BE2C (cell line): ENCODE measurements at places on chromosomes 11 and 22.

DNA sequence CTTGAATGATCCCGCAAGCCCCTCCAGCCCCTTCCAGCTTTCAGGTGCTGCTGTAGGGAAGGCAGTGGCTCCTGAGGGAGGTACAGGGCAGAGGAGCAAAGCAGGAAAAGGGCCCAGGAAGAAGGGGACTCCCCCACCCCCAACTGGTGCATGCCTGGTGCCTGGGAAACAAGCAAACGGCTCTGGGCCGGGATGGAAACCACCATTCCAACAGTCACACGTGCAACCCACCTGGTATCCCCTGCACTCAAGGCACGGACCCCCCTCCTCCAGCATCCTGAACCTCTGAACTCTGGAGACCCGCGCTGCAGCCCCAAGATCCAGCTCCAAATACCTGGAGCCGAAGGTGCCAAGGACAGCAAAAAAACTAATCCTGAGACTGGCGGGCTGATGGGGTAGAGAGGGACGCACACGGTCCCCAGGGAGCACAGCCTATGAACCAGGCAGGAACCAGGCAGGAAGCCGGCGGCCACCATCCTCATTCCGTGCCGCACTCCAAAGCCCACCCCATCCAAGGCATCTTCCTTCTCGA lies 537 bp downstream of the SCN4B start:
- no peak for DNase-seq

DNA sequence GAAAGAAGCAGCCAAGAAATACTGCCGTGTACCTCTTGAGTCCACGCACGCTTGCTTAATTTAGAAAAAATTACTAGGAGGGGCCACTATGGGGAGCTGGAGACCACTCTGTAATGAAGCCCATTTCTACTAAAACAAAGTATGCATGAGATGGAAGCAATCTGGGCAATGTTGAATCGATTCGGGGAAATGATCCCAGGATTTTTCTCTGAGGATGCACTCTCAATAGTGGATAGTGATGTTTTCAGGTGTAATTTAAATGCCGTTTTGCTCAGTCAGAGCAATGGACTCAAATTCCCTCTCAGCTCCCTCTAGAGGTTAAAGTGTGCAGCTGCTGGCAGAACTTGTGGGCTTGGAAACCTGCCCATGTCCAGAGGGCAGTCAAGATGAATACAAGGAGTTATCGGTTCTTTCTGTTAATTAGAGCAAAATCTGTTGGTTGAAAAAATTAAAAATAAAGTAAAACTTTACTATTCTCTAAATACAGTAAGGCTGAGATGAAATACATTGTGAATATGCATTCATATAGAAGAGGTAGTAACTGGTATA lies 64.1 kb downstream of the ME3 start:
- DNase-seq = peak; percentile 57

DNA sequence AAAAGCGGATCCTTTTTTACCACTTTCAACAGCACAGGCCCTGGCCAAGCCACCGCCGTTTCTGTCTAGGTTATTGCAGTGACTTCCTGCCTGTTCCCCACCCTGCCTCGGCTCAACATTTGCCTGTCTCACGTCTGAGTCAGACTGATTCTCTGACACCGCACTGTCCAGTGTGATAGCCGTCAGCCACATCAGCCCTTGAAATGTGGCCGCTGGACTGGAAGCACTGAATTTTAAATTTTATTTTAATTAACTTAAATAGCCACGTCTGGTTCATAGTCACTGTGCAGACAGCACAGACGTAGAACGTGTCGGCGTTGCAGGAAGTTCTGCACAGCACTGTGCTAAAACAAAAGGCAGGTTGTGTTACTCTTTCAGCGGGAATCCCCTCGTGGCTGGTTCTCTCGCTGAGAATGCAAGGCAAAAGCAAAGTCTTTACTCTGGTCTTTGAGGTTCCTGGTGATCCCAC lies 56.3 kb upstream of the ADSL start:
- DNase-seq = no peak

DNA sequence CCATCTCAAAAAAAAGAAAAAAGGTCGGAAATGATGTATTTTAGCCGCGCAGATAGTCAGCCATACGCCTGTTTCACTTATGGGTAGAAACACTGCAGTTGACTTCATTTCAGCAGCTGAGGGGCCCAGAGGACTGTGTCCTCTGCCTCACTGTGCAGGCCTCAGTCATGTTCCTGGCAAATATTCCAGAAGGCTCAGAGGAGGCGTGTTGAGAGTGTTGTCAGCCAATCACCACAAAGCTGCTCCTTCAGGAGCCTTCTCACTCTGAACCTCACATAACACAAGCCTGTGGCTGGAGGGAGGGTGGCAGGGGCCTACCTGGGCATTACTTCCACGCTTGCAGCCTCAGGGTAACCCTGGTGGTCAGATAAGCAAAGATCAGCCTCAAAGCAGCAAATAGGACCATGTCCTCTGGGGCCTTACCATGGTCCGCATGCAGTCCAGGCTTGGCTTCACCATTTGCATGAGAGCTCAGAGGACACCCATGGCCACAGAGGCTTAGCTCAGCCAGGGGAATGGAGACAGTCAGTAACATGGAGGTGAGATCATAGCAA lies 17.3 kb upstream of the TREH start:
- DNase-seq = no peak

- no peak for DNase-seq
Measured at GRCh38 chr11:332651-333480, 12.2 kb upstream of the IFITM3 start.

DNA sequence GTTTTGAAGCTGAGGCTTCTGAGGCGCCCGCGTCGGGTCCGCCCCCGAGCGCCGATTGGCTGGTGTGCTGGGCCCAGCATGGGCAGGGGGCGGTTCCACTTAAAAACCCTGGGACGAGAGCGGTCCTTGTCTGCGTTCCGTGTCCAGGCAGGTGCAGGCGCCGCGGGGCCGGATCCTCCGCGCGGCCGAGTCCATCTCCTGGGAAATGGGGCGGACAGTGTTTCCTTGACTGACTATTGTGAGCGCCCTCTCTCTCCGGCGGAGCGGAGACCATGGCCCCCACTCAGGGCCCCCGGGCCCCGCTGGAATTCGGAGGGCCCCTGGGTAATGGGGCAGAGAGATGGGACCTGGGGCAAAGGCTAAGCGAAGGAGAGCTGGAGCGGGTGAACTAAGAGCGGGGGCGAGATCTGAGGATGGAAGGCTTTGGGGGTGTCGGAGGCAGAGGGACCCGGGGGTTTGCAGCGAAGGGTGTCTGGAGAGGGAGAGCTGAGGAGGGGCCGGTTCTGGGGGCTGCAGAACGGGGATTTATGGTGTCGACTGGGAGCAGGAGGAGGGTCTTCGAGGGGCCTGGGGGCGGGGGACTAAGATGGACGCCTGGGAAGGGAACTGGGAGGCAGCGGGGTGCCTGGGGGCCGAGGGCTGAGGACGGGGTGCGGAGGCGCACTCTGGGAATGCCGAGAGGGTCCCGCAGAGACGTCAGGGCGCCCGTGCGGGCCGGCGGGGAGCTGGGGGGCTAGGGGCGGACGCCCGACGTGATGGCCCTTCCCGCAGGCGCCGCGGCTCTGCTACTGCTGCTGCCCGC lies at the start of gene TM7SF2:
TSS of gene TM7SF2 (plus strand) at position 129 of the 802 bp plus-strand sequence. CDS start at position 273, 144 bp downstream.
- peak; percentile 94 for DNase-seq

GRCh38 chr11:82995754-82996398 lies 75.8 kb downstream of the RAB30 start:
- DNase-seq = no peak

DNA sequence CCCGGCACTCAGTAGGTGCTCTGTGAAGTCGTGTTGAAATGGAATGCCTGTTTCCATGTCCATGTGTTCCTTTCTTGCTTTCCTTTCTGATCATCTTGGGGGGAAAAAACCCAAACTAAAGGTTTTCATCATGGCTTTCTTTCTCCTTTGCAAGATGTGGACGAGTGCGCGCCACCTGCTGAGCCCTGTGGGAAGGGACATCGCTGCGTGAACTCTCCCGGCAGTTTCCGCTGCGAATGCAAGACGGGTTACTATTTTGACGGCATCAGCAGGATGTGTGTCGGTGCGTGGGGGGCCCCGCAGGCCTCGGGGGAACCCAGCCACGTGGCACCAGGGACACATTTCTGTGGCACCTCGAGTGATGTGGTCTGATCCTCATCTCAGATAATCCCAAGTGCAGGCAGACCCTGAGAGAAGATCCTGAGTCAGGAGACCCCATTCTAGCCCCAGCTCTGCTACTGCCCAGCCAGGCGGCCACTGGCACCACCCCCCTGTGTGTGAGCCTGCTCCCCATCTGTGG lies 39.4 kb downstream of the FBLN1 start:
- no peak for DNase-seq

- no peak for DNase-seq
Measured at GRCh38 chr11:57588046-57588710, 9.3 kb upstream of the SERPING1 start.
